ENCODE measurements at places on chromosomes 16 and 17.
A peak's percentile ranks its signal among the peaks of the same experiment; 100 is the strongest.

DNA sequence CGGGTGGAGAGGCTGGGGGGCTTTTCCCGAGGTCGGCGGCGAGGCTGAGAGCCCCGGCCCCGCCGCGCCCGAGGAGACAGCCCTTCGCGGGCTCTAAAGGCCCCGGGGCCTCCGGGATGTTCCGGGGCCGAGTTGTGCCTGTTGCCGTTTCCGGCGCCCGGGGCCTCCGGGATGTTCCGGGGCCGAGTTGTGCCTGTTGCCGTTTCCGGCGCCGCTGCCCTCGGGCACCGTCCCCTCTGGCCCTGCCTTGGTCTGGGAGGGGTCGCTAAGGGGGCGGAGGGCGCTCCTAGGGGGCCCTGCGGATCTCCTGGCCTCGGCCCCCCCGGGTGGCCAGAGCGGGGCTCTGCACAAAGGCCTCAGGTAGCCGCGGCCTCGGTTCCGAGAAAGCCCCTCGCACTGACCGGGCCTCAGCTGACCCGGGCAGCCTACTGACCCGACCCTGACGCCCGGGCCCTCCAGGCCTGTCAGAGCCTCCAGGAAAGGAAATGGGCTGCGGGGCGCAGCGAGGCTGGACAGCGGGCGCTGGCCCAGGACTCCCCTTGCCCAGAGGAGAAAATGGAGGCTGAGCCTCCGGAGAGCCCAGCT lies 24.2 kb downstream of the ACTG1 start:
- DNase-seq, result no peak

GRCh38 chr16:27080895-27081294 lies 14.2 kb downstream of the C16orf82 start:
- DNase-seq, result no peak

DNA sequence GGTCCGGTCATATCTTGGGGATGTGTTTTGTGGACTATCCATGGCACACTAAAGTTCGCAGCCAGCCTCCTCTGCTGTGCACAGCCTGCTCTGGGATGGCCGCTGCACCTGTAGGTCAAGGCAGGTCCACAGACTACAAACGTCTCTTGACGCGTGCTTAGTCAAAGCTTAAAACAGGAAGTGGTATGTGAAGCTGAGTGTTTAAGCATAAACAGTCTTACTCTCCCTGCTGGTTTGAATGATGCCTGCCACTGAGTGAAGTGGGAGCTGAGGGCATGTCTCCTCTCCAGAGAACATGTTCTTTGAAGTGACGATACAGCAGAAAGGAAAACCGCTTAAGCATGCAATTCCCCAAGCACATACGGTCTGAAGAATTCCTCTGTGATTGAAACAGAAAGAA lies 365.6 kb downstream of the SLC39A11 start:
- DNase-seq, result no peak

DNA sequence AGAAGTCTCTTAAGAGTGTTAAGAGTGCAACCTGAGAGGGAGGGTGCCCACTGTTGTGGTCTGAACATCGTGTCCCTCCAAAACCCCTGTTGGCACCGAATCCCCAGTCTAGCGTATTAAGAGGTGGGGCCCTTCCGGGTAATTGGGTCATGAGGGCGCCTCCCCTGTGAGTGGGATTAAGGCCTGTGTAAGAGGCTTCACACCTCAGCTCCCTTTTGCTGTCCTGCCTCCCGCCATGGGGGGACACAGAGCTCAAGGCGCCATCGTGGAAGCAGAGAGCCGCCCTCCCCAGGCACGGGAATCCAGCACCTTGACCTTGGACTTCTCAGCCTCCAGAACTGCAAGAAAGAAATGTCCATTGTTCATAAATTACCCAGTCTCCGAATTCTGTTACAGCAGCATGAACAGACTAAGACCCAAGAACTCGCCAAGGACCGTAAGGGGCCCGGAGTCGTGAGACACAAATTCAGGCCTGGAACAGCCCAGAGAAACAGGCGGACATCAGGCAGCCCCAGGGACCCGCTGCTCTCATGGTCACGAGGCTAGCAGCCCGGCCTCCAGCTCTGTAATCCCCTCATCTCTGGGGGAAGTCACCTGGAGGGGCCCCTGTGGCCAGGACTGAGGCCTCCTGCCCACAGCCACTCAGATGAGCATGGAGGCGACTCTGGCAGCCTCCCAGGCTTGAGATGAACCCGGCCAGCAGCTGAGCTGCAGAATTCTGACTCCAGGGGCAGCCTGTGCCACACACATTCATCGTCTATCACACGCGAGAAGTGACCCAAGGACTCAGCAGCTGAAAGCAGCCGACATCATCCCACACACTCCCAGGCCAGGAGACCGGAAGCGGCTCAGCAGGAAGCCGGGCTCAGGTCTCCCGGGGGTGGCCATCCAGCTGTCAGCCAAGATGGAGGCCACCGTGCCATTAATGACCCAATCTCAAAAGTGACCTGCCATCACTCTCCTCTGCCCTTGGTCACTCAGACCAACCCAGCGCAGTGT lies 12.8 kb upstream of the CHMP6 start:
- DNase-seq, result no peak

- DNase-seq, result no peak
Measured at GRCh38 chr17:60087882-60088669, 9.4 kb upstream of the HEATR6 start.

GRCh38 chr17:3738562-3739295 lies 15.0 kb downstream of the HASPIN start:
- no peak for DNase-seq

- DNase-seq, result no peak
Measured at GRCh38 chr16:54812229-54812628, 118.4 kb upstream of the IRX5 start.

DNA sequence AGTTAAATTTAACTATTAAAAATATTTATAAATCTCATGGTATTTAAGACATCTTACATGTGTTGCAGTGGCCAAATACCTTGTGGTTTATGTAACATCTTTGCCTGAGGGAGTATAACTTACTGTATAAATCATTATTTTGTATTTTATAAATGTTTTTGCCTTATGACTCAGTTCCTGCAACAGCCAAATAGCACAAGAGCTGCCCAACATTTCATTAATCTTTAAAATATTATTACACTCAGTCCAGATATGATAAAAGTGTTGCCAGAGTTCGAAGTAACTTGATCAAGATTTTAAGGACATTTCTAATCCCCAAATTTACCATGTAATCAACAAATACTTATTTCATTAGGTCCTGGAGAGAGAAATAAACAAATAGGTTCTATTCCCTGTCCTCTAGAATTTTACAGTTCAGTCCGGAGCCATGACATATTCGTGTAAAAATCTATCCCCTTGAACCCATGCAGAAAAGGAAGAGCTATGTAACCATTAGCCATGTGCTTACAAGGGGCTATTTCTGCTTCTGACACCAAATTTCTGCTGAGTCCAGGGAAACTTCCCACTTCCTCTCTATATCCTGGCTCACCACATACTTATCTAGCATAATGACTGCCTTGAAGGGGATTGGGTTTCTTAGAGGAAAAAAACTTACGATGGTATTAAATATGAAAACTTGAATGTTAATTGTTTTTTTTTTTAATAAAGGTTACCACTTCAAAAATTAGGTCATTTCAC lies 44.0 kb downstream of the IRX6 start:
- DNase-seq, result no peak

DNA sequence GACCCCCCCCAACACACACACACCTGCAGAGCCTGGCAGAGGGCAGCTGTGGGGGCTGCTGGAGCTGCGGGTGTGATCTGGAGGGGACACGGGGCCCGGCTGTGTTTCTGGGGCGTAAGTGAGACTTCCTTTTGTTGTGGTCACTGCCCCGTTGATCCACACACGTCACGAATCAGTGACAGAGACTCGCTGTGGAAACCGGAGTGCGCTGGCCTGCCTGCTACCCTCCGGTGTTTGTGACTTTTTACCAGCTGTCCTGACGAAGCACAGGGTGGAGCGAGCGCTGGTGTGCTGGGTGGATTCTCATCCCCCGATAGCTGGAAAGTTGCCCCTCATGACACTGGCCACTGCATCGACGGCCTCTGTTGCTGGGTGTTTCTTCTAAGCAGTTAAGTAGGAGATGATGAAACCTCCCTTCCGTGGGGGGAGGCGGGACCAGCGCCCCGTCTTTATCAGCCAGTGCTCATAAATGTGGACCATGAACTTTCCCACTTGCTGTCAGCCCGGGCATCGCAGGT lies 2.3 kb downstream of the METRNL start:
- DNase-seq, result peak; percentile 11

DNA sequence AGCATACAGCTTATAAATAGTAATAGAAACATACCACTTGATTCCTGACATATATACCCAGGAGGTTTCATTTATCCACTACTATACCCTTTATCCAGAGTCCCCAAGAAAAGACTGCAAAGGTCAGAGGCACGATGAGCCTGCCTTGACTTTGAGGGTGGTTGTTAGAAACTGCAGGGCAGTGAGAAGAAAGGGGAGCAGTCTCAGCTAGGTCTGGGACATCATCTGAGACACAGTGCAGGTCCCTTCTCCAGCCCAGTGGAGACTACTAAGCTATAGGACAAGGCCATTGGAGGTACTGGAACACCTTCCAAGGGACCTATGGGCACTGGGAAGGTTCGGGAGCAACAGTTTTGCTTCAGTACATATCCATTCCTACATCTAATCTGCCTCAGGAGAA lies 20.2 kb upstream of the TEKT3 start:
- no peak for DNase-seq

GRCh38 chr17:48335858-48336500 lies 94.0 kb downstream of the SKAP1 start:
- DNase-seq, result no peak

DNA sequence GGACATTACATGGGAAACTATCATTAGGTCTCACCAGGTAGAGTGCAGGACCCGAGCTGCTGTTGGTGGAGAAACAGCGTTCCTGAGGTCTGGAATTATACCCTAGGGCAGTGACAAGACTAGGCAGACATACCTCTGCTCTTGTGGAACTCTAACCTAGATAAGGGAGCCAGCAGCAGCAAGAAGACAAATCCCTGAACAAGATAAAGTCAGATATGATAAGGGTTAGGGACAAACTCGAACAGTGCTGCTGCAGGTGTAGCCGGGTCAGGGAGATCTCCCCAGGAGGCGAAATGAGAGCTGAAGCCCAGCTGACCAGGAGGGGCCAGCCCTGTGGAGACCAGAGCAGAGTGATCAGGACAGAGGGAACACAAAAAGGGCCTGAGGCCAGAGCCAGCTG lies 34.7 kb downstream of the ARSG start:
- no peak for DNase-seq

- no peak for DNase-seq
Measured at GRCh38 chr17:58818654-58819053, 63.0 kb downstream of the PPM1E start.

DNA sequence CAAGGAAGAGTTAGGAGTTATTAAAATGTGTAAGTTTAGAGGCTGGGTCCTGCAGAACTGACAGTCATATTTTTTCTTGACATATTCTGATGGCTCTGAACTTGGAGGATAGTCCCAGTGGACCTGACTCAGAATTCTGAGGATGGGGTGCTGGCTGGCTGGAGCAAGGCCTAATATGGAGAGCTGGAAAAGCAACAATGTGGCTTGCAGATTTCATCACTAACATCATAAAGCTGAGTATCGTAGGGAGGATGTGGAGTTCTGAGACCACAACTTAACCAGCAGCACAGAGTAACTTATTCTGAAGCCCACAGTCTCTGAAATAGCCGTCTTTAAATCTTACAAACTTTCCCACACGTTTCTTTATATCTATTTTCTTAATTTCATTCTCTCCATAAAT lies 2.3 kb downstream of the KRTAP1-5 start:
- DNase-seq, result no peak

- DNase-seq, result no peak
Measured at GRCh38 chr17:6507535-6507934, 48.8 kb downstream of the PITPNM3 start.

GRCh38 chr17:6901086-6901485 lies 69.6 kb upstream of the TEKT1 start:
- no peak for DNase-seq

GRCh38 chr16:66344533-66345145 lies 21.9 kb upstream of the CDH5 start:
- no peak for DNase-seq

GRCh38 chr16:64305663-64306062 lies 816.2 kb downstream of the CDH11 start:
- DNase-seq, result no peak

DNA sequence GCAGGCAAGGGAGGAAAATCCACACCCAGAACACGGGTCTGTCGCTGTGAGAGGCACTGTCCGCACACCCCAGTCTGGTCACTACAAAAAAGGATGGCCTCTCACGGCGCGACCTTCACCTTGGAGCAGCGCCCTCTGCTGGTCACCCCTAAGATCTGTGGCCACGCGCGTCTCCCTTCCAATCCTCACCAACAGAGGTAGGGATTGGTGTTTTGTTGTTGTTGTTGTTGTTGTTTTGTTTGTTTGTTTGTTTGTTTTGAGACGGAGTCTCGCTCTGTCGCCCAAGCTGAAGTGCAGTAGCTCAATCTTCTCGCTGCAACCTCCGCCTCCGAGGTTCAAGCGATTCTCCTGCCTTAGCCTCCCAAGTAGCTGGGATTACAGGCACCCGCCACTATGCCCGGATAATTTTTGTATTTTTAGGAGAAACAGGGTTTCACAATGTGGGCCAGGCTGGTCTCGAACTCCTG lies 15.0 kb upstream of the C17orf58 start:
- peak; percentile 50 for DNase-seq

DNA sequence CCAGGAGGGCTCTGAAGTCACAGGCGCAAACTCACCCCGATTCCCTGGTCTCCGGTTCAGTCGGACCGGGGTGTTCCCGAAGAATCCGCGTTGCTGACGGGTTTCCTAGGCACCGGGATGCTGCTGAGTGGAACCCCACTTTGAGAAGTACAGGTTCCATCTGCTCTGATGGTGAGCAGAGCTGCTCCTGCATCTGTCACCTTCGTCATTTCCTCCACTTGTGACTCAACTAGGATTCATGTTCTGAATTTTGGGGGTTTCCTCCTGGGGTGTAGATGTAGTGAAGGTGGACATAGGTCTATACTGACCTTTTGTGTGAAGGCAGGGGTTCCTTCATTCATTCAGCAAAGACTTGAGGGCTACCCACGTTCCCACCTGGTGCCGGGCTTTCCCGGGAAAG lies 25.0 kb downstream of the LGALS3BP start:
- DNase-seq, result no peak

- no peak for DNase-seq
Measured at GRCh38 chr17:78940258-78940657, 15.1 kb upstream of the TIMP2 start.

DNA sequence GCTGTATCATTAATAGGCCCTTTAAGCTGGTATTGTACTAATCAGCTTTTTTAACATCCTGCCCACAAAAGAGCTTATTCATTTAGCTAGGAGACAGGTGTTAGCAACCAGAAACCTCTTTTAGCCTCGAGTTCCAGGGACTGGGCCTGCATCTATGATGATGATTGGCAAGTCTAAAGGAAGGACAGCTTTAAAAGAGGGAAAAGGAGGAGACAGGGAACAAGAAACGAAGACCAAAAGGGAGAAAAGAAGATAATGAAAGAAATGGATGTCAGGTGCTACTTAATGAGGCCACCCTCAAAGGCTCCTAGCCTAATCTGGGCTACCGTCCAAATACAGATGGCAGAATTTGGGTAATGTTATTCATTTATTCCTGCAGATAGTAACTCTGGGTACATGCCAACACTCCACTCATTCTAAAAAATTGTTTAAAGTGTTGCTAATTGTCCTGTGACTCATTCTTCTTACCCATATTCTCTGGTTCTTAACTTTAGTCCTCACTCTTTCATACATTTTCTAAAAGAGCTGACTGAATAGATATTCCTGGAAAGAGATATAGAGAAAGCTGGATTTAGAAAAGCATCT lies 18.7 kb upstream of the RFFL start:
- DNase-seq, result no peak

GRCh38 chr16:69611103-69611640 lies 45.4 kb downstream of the NFAT5 start:
- DNase-seq, result no peak
